ENCODE measurements at places on chromosomes 3 and 15. TPM values are rescaled to one million over a fixed set of nuclear protein-coding genes. Genes with fewer than 3 reads are reported as not detected.

DNA sequence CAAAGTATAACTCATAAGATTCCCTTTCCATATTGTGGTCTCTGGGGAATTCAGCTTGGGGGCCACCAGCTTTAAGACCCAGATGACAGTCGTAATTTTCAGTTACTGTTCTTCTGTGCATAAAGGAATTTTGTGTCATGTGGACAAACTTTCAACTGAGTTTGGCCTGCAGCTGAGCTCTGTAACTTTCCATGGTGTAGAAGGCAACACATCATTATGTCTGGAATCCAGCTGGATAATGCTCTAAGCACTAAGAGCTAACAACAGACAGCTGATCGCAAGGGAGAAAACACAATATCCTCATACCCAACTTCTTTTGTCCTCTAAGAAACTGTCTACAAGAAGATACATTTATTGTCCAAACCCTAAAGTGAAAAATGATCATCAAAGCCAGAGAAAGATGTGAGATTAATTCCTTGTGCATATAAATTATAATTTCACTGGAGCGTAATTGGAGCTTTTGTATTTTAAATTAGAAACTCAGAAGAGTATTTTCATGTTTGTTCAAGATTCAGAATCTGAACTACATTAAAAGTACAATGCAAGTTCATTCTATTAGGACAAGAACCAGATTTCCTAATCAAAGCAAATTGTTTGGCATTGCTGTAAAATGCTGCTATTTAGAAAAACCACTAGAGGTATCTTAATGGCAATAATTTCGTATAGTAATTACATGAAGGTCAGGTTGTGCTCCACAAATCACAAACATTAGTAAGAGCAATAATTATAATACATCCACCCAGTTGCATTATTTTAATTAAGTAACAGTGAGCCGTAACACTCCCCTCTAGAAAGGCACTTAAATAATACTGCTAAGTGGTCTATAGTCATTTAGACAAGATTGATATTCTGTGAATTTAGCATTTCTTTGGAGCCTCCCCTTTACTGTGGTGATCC is 218.8 kb downstream of the ATP8B4 start:
- DNase-seq = no peak

DNA sequence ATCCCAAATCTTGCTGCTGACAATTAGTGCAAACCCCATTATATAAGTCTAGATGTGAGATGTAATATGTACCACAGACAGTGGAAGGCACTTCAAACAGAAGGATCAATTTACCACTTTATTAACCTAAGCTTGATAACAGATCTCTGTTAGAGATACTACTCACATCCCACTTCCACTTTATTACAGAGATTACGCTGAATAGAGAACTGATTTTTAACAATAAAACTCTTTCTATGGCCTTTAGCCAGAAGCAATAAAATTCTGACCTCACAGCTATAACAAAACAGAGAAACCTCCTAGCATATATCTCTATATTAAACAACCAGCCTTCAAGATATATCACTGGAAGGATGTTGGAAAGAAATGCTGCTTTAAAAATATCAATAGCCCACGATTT is 517.7 kb downstream of the MAGI1 start:
- DNase-seq = no peak

DNA sequence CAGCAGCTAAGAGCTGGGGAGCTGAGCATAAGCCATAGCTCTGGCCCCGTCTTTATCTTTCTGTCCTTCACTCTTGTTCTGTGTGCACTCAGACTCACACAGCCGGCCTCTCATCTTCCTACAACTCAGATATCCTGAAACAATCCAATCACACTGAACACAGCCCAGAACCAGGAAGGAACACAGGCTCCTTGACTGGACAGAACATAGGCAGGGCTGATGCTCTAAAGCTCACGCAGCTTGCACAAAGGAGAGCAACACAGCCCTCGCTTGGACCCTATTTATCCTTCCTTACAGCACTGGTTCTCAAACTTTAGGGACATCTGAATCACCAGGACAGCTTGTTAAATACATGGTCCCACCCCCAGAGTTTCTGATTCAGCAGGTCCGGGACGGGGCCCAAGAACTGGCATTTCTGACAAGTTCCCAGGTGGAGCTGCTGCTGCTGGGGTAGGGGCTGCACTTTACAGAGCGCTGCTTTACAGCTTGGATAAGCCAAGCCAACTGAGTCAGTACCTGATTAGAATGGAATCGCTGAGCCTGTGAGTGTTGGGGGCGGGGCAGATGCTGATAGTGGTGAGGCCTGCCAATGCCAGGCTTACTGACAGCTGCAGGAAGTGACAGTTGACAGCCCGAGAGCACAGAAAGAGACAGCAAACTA is 65.1 kb downstream of the MRPL46 start:
- no peak for DNase-seq

- DNase-seq = no peak
These were observed 531 bp upstream of the MAP1A start for GRCh38 chr15:43516801-43517353.

GRCh38 chr3:58897646-58898045 is 152.2 kb downstream of the CFAP20DC start:
- no peak for DNase-seq

- DNase-seq = no peak
These were observed 17.6 kb downstream of the FOXP1 start for GRCh38 chr3:71565976-71566375.

DNA sequence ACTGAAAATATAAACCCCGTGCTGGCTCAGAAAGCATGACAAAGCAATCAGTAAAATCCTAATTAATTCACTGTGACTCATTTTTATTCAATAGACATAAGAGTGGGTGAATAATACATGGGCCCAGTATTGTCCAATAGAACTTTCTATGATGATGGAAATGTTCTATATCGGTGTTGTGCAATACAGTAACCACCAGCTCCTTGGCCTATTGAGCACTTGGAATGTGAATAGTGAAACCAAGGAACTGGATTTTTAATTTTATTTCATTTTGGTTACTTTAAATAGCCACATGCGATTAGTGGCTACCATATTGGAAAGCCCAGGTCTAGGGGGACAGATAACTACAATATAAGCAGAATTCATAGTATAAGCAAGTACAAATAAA is 69.8 kb upstream of the PPP2R3A start:
- DNase-seq = no peak

DNA sequence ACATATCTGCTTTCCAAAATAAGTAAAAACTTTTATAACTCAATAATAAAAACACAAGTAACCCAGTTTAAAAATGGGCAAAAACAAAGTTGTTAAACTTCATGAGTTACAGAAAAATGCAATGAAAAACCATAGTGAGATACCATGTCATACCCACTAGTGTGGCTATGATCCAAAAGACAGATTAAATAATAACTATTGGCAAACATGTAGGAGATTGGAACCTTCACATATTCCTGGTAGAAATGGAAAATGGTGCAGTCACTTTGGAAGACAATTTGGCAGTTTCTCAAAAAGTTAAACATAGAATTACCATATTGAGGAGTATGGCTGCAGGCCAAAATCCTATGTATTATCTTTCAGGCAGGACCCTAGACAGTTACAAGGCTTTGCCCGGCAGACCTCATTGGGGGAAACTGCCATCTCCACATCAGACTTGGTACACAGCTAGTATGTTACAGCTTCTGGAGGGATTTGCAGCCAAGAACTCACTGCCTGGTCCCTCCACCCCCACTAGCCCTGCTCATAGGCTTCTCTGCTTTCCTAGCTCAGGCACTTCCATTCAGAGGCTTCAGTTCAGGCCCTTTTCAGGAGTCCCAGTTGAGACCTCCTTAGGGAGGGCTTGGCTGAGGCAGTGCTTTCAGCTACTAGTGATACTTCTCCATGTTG is 147.8 kb downstream of the NEK10 start:
- DNase-seq = no peak

DNA sequence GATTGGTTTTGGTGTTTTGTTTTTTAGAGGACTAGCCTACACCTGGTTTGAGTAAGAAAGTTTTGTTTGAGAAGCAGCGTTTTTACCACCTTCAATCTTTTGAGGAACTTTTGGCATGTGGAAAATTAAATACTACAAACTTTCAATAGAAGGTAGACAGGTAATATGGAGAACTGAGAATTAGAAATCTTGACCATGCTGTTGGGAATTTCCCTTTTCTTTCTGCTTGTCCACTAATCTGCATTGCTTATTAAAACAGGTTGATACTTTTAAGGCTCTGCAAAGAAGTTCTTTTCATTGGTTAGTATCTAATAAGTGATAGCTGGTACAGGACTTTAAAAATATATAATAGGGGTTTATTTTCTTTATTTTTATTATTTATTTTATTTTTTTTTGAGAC is 31.9 kb downstream of the UBE2E1 start:
- no peak for DNase-seq

GOLGA6L22 gene
- not detected for total RNA-seq

TMEM207 gene
- not detected for total RNA-seq

COL6A5 gene
- total RNA-seq = 4.6 TPM

NOX5 gene
- not detected for total RNA-seq

SHF gene
- total RNA-seq = 6.5 TPM

MEIS2 gene
- total RNA-seq = 20.2 TPM
